ENCODE measurements at places on chromosomes 13 and 19.
A peak's percentile ranks its signal among the peaks of the same experiment; 100 is the strongest.

DNA sequence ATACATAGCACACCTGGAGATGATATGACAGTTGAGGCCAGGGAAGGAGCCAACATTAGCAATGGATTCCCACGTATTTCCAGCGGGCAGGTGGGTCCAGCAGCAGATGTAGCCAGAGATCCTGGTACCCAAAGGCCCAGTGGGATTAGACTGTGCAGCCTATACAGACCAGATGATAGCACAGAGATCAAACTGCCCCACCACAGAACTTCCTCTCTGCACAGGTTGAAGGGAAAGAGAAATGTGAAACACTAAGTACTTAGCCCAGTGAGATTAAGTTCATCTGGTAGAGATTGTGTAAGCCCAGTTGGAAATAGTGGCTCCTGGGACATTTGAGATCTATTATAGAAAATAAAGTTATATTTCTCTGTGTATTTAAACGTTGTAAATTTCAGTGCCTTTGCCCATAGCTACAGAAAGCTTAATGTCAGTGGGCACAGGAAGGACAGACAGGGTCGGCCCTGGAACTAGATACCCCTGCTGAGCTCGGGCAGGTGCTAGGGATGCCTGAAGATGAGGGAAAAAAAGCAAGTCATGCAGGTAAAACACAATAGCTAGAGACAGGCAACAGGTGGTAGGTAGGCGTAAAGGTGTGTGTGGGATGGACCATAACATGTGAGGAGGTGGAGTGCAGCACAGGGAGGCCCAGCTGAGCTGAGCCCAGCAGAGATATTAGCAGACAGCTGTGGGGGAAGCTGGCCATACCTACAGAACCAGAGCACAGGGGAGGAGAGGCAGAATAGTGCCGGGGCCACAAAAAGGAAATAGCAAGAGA, 27.3 kb upstream of the SPATA13 start:
- no peak for DNase-seq

DNA sequence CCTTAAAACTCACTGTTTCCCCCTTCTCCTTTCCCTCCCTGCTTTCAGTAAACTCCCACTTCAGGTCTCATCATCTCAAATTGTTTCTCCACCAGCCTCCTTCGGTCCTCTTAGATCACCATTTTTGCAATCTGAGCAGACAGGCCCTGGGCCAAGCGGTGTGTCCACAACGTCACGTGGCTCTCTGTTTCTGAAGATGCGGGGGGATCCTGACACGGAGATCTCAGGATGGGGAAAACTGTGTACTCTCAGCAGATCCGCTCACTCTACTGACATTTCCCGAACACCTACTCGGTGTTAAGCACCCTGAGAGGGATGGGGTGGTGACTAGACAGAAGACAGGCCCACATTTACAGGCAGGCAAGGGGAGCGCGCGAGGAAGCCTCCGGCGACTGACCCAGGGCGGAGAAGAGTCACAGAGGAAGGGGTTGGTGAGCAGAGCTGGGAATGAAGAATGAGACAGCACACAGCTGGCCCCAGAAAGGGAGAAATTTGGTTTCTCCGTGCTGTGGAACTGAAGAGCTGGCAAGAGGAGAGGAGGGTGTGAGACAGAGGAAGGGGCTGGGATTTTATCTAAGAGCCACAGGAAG, 38.8 kb downstream of the SERP2 start:
- no peak for DNase-seq

- DNase-seq: peak; percentile 38
These were observed 11.4 kb downstream of the FCHO1 start for GRCh38 chr19:17762505-17763229.

DNA sequence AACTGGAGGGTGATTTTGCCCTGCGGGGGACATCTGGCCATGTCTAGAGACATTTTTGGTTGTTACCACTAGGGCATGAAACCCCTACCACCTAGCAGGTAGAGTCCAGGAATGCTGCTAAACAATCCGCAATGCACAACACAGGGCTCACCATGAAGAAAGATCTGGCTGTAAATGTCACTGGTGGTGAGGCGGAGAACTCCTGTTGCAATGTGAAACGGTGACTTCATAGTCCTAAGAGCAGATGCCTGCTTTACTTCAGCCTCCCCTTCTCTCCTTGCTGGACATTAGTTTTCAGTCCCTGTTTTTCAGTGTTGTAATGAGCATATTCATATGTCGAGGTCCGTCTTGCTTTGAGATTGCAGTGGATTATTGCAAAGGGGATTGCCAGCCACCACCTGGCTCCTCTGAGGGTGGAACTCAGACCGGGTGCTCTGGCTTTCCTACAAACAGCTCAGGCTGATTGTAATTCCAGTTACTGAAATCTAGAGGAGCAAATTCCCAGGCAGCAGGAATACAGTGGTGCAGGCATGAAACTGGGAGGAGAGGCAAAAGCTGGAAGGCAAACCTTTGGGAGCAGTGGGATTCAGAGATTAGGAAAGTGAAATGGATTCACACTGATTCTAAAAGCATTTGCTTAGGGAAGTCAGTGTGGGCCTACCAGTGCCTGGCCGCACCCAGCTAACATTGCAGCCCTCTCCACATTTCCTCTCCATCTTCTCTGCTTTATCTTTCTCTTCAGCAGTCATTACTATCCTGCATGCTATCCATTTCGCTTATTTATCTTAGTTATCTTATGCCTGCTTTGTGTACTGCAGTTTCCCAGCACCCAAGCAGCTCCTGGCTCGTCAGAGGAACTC, 76.1 kb upstream of the PCDH8 start:
- DNase-seq: no peak
